ENCODE measurements at places on chromosomes 12 and 14.

DNA sequence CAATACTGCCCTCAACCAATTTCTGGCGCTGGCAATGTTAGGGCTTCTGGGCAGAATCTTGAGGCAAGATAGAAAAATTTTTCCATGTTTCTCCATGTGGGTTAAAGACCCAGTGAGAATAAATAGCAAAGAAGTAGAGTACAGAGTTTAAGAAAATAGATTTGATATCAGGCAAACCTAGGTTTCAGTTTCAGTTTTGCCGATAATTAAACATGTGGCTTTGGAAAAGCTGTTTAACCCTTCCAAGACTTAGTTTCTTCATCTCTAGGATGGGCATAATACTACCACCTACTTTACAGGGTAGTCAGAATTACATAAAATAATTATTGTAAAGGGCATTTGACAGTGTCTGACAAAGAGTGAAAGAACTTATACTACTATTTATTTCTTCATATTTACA, 360.4 kb downstream of the PCNX1 start:
- no peak for DNase-seq

GRCh38 chr12:30830751-30831150, 76.0 kb upstream of the CAPRIN2 start:
- no peak for DNase-seq

- no peak for DNase-seq
Measured at GRCh38 chr14:89537911-89538310, 120.9 kb upstream of the FOXN3 start.

DNA sequence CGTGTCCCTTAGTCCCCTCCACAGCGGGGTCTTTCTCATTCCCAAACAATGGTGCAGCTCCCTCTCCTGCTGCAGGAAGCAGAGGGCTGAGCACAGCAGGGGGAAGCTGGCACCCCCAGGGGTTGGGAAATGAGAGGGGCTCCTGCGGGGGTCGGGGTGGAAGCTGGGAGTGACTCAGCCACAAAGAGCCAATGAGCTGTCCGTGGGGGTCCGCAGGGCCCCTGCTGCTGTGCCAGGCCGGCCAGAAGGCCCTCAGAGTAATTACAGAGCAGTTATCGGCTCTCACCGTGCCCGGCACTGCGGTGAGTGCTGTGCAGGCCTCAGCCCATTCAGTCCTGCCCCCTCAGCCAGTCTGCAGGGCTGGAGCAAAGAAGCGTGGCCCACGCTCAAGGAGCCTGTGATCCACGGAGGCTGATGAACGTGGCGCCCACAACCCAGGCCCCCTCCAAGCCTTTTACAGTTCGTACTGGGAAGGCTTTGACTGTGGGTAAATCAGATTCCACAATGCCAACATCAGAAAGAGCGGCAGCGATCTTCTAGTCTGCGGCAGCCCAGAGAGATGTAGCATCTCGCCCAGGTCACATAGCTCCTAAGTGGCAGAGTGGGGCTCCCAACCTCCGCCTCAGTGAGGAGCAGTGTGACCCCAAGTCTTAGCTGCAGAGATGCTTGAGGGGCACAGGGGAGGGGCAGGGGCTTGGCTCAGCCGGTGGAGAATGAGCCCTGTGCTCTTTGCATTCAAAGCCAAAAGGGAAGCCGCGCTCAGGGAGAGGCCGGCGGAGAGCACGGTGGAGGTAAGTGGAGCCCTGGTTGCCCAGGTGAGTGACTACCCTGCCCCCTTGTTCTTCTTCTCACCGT, 43.4 kb downstream of the SLC6A12 start:
- DNase-seq: no peak

DNA sequence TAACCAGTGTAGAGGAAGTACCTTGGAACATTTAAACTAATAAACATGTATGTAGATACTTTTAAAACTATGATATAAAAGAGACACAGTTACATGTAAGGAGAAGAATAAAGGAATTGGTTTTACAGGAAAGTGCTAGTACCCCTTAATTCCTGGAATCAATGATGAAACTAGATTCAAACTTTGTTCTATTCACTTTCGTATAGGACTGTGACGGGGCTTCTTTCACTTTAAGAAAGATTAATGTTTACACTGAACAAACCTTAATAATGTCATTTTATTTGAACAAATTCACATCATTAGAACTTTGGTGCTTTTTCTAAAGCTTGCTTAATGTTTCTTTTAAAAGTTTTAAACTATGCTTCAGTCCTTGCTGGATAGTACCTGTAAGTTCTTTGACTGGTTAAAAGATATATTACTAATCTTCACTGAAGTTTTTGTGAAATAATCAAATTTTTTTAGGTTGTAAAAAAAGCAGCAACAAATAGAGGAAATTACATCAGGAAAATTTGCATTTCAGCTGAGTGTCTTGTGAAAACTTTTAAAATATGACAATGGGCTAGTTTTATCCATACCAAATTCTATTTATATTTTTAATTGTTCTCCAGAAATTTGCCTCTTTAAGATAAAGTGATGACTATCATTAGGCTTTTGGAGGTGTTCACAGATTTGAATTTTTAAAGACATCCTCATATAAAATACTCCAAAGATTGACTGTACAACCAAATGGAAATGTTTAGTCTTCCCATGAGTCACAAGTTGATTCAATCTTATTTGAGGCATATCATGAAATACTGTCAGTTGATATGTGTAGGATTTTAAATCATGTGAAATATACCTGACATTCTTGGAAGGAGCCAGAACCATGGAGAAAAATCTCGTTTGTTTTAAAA, 36.2 kb downstream of the PAPOLA start:
- DNase-seq: no peak

GRCh38 chr14:70139384-70139783, 49.4 kb downstream of the SLC8A3 start:
- no peak for DNase-seq

DNA sequence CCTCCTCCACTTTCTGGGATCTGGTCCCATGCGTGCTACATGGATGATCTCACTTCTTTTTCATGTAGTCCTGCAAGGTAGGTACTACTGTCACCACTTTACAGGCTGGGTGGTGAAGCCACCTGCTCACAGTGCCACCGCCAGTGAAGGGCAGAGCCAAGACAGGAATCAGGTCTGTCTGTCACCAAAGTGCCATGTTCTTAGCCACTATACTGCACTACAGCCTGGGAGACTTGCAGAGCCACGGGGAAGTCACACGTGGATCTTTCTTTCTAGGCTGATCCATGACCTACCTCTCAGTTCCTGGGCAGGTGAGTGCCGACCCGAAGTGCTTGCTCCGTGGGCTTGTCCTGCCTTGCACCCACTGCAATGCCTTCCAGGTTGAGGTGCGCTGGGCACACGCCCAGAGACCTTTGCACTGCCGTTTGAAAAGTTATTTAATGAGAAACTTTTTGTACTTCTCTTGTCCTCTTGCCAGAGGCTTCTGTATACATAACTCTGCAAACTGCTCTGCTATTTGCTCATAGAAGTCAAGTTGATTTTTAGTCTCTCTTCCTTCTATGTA, 19.7 kb upstream of the CLMN start:
- DNase-seq: no peak

- DNase-seq: no peak
Measured at GRCh38 chr12:110863161-110863560, 16.4 kb downstream of the CCDC63 start.

- DNase-seq: no peak
Measured at GRCh38 chr12:120286768-120287490, 4.8 kb downstream of the RNU4-2 start.

DNA sequence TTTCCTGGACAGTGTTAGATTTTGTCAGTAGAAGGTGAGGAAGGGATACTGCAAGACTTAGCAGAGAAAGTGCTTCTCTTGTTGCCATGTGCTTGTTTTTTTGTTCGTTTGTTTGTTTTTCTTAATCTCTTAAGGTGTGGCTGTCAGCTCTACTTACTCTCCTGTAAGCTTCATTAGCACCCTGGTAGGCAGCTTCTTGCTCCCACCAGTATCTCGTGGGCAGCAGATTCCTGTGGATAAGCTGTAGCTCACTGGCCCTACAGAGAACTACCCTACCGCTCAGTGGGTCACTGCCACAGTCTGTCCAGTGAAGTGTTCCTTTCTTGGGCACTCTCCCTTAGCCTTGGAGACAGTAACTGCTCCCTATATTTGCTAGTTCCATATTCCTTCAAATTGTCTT, 30.1 kb downstream of the VRK1 start:
- no peak for DNase-seq
